ENCODE measurements at places on chromosomes 4 and X. TPM values are rescaled to one million over a fixed set of nuclear protein-coding genes. Genes with fewer than 3 reads are reported as not detected.

Gene PDZD11
- 36.5 TPM for total RNA-seq

Gene GPR34
- total RNA-seq, result 6.2 TPM

Gene CT45A10
- not detected for total RNA-seq

Gene POLN
- total RNA-seq, result 2.2 TPM

Gene HTRA3
- 119 TPM for total RNA-seq

Gene GC
- total RNA-seq, result not detected

Gene PITX2
- not detected for total RNA-seq

- H3K27me3 ChIP-seq, result no peaks in the 10 kb centered on the region
- DNase-seq, result no peak
- no peaks in the 10 kb centered on the region for H3K4me1 ChIP-seq
Observed at GRCh38 chr4:34039766-34040165, 2204.5 kb downstream of the ARAP2 start.

DNA sequence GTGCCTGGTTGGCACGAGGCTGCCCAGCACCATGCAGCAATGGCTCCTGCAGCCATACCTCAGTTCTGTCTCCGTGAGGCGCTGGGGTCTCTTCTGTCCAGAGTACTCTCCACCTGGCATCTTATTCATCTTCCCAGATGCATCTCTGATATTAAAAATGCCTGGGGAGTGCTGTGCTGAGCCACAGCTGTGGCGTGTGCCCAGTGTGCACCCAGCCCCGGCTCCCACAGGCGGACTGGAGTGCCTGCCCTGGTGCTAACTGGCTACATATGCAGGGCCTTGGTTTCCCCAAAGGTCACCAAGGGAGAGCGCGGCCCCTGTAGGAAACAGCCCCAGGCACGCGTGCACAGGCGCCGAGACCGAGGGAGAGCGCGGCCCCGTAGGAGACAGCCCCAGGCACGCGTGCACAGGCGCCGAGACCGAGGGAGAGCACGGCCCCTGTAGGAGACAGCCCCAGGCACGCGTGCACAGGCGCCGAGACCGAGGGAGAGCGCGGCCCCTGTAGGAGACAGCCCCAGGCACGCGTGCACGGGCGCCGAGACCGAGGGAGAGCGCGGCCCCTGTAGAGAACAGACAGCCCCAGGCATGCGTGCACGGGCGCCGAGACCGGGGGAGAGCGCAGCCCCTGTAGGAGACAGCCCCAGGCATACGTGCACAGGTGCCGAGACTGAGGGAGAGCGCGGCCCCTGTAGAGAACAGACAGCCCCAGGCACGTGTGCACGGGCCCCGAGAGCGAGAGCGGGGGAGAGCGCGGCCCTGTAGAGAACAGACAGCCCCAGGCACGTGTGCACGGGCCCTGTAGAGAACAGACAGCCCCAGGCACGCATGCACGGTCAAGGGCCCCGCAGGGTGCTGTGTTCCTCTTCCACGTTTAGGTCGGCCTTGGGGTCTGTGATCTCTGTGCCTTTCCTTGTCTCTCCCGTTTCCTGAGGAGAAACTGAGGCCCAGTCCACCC is 14.5 kb downstream of the TMEM175 start:
- H3K4me3 ChIP-seq, result no peak overlapping the region
- DNase-seq, result no peak
- H3K27me3 ChIP-seq, result no peaks in the 10 kb centered on the region
- H3K36me3 ChIP-seq, result peaks cover 15% of the 10 kb centered on the region
- H3K27ac ChIP-seq, result no peak overlapping the region

GRCh38 chr4:76058302-76058701 is 16.2 kb upstream of the ART3 start:
- H3K36me3 ChIP-seq, result no peaks in the 10 kb centered on the region
- no peaks in the 10 kb centered on the region for H3K4me1 ChIP-seq
- no peak for DNase-seq

- DNase-seq, result peak; percentile 70
- no peaks in the 10 kb centered on the region for H3K27me3 ChIP-seq
- no peak overlapping the region for H3K27ac ChIP-seq
- no peaks in the 10 kb centered on the region for H3K4me1 ChIP-seq
Observed at GRCh38 chrX:1316527-1316926, 20.1 kb upstream of the IL3RA start.

- DNase-seq, result no peak
- no peak overlapping the region for H3K27ac ChIP-seq
- no peaks in the 10 kb centered on the region for H3K27me3 ChIP-seq
- H3K4me1 ChIP-seq, result no peaks in the 10 kb centered on the region
Observed at GRCh38 chr4:174040287-174040686, 243.2 kb downstream of the FBXO8 start.

DNA sequence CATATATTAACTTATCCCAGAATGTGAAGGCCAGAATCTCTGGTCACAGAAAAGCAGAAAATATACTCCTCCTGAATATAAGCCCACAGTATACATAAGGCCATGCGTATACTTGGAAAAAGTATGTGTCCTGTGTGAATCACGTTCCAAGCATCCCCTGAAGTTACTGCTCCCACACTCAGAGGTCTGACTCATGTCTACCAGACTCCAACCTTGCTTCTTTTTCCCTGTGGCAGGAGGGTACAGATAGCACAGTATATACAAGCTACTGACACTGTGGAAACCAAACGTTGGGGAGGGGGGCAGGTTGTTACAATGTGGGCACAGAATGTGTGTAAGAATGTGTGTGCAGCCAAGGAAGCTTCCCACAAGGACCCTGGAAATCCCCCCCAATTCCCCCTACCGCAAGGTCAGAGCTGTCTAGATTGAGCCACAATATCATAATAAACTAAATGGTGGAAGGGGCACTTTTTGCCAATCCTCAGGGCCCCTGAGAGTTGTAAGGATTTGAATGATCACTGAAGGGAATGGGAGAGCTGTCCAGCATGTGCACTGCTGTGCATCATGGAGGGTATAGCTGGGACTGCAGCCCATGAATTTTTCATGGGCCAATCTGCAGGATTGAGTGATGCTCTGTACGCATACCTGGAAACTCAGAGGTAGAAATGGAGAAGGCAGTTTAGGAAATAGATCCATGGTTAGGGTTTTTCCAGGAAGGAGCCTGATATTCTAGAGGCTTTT is 7.4 kb upstream of the RELL1 start:
- no peaks in the 10 kb centered on the region for H3K36me3 ChIP-seq
- H3K4me1 ChIP-seq, result no peaks in the 10 kb centered on the region
- H3K27ac ChIP-seq, result no peak overlapping the region
- no peak for DNase-seq
- H3K4me3 ChIP-seq, result no peak overlapping the region
- H3K27me3 ChIP-seq, result no peaks in the 10 kb centered on the region

- H3K4me1 ChIP-seq, result no peaks in the 10 kb centered on the region
- no peaks in the 10 kb centered on the region for H3K27me3 ChIP-seq
- H3K4me3 ChIP-seq, result no peak overlapping the region
- DNase-seq, result no peak
- no peaks in the 10 kb centered on the region for H3K36me3 ChIP-seq
Observed at GRCh38 chr4:156036496-156036895, 82.8 kb upstream of the CTSO start.

GRCh38 chr4:41213625-41214135 is 662 bp downstream of the APBB2 start:
- H3K27ac ChIP-seq, result peak overlapping the region; percentile 97
- H3K4me3 ChIP-seq, result peak overlapping the region; percentile 99
- DNase-seq, result peak; percentile 28

DNA sequence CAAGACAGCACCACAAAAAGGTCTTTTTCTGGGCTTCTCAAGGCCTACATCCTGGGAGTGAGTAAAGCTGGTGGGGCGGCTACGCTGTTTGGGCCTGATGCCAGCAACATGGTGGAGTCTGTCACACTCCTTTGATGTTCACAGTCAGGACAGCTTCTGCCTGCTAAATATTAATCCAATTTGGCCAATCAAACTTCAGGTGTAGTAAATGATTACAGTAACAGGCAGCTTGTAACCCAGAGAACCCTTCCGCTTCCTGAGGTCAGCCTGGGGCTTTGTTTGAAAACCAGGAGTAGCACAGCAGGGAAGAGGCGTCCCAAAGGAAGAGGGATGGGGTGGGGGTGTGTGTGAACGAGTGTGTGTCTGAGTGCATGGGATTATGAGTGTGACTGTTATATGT is 220.4 kb downstream of the MAML3 start:
- DNase-seq, result no peak
- no peaks in the 10 kb centered on the region for H3K36me3 ChIP-seq
- H3K4me3 ChIP-seq, result no peak overlapping the region
- no peaks in the 10 kb centered on the region for H3K27me3 ChIP-seq
- H3K4me1 ChIP-seq, result peaks cover 19% of the 10 kb centered on the region

DNA sequence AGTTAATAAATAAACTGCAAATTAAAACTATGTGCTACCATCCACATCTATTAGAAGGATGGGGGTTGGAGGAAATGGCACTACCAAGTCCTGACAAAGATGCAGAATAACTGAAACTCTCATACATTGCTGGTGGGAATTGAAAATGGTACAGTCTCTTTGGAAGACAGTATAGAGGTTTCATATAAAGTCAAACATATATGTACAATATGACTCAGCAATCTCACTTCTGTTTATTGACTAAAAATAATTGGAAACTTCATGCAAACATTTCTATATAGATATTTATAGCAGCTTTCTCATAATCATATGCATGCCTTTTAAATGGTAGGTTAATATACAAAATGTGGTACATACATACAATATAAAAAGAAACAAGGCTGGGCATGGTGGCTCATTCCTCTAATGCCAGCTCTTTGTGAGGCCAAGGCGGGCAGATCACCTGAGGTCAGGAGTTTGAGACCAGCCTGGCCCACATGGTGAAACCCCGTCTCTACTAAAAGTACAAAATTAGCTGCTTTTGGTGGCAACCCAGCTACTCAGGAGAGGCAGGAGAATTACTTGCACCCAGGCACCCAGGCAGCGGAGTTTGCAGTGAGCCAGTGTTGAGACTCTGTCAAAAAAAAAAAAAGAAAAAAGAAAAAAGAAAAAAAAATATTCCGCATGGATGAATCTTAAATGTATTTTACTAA is 225.0 kb upstream of the CXXC4 start:
- no peaks in the 10 kb centered on the region for H3K4me1 ChIP-seq
- H3K36me3 ChIP-seq, result no peaks in the 10 kb centered on the region
- no peak overlapping the region for H3K27ac ChIP-seq
- no peak for DNase-seq
- no peaks in the 10 kb centered on the region for H3K27me3 ChIP-seq

GRCh38 chr4:143343276-143343831 is 6.7 kb downstream of the GAB1 start:
- no peaks in the 10 kb centered on the region for H3K36me3 ChIP-seq
- no peak for DNase-seq
- no peaks in the 10 kb centered on the region for H3K27me3 ChIP-seq
- H3K4me1 ChIP-seq, result peaks cover 77% of the 10 kb centered on the region
- no peak overlapping the region for H3K27ac ChIP-seq

DNA sequence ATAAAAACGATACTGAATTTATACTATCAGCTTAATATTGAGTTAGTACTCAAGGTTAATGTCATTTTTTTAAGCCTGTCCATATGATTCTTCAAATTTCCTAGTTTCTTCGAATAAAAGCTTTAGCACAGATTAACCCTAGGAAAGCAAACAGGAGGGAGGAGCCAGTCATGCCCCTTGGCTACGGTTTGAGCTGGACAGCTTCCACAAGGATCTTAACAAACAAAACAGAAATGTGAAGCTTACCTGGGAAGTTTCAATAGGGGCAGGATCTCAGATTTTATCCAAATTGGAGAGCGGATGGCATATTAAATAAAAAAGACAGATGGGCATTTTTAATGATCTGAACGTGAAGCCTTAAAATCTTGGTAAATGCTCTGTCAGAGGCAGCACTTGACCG is 2.3 kb downstream of the NWD2 start:
- H3K36me3 ChIP-seq, result no peaks in the 10 kb centered on the region
- H3K27ac ChIP-seq, result no peak overlapping the region
- H3K4me3 ChIP-seq, result no peak overlapping the region
- no peak for DNase-seq

DNA sequence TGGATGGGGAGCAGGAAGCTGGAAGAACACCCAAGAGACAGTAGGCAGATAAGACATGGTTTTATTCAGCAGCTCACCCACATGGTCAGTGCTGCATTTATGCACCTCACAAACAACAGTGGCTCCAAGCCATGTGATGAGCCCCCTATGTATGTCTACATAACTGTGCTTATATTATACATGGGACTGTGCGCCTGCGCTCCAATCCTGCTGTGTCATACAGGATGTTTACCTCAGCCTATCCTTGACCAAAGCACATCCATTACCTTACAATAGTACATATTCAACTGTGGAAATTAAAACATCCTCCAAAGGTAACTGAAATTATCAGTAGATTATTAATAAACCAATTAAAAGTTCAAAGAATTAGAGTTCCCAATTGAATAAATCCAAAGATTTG is 44.1 kb upstream of the SGMS2 start:
- H3K4me3 ChIP-seq, result no peak overlapping the region
- H3K36me3 ChIP-seq, result no peaks in the 10 kb centered on the region
- no peaks in the 10 kb centered on the region for H3K27me3 ChIP-seq

DNA sequence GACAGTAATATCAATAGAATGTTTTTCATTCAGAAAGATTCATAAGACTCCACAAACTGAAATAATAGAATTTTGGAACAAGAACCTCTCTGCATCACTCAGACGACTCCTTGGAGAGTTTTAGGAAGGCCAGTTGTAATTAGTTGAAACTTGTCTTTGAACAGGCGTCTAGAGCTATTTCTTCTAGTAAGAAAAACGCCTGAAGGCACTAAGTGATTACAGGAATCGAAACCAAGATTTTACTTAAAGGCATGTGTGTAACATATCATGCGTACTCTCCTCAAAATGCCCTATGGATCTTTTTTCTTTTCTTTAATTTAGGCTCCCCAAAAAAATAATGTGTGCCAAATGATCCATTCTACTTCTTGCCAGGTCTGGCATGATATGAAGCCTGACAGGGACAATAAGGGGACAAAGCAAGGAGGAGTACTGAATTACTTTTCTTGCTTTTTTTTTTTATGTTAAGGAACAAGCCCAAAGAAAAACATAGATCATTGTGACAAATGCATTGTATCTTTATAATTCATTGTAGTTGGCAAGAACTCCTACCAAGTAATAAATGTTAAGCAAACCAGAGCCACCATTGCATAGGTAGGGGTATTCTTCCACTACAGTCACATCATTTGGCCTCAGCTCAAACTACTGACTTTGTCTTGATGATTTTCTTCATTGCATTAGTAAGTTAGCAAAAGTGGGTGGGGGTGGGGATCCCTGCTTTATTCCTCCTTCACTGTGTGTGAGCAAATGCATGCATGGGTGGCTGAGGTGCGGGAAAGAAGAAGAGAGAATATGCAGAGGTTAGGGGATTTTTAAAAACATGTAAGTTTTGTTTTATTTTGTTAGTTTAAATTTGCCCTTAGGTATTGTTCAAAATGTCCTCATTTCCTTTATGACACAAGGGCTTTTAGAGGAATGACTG is 79.9 kb upstream of the ATOH1 start:
- no peak overlapping the region for H3K4me3 ChIP-seq
- H3K27me3 ChIP-seq, result no peaks in the 10 kb centered on the region
- no peak for DNase-seq

DNA sequence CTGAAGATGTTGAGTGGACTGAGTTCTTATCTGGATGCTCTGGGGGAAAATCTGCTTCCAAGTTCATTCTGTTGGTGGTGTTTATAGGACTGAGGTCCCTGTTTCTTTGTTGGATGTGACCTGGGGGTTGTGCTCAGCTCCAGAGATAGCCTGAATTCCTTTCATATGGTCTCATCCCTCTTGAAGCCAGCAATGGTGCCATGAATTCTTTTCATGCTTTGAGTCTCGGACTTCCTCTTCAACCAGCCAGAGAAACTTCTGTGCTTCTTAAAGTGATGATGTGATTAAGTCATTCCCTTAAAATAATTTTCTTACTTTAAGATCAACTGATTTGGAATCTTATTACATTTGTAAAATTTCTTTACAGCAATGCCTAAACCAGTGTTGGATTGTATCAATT is 233.8 kb upstream of the UGT8 start:
- H3K4me3 ChIP-seq, result peak overlapping the region; percentile 42
- no peak for DNase-seq
- no peaks in the 10 kb centered on the region for H3K27me3 ChIP-seq
- H3K36me3 ChIP-seq, result no peaks in the 10 kb centered on the region
- H3K27ac ChIP-seq, result peak overlapping the region; percentile 57
- H3K4me1 ChIP-seq, result peaks cover 7% of the 10 kb centered on the region
